ENCODE measurements at places on chromosomes 6 and 20.

GRCh38 chr6:166760288-166760687 lies 133.2 kb upstream of the RPS6KA2 start:
- DNase-seq, result no peak

- DNase-seq, result no peak
These were observed 34.7 kb downstream of the KIF25 start for GRCh38 chr6:168032005-168032760.

- DNase-seq, result no peak
These were observed 8.3 kb downstream of the C2 start for GRCh38 chr6:31935823-31936222.

DNA sequence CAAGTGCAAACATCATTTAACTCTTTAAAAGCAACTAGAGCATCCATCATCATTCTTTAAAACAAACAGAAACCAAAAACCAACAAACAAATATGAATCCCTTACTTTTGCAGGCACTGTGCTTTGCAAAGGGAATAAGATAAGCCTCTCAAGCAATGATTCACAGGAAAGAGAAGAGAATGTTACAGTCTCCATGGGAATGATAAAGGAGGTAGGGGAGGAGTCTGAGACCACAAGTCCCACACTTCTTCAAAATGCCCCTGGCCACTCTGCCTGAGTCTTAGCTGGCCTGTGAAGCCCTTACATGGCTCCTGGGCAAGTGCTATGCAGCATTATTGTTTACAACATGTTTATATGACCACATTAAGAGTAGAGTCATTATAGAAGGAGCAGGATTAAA lies 257.7 kb upstream of the MARCKS start:
- no peak for DNase-seq

- no peak for DNase-seq
These were observed 67.9 kb downstream of the PSMB1 start for GRCh38 chr6:170485159-170485558.

DNA sequence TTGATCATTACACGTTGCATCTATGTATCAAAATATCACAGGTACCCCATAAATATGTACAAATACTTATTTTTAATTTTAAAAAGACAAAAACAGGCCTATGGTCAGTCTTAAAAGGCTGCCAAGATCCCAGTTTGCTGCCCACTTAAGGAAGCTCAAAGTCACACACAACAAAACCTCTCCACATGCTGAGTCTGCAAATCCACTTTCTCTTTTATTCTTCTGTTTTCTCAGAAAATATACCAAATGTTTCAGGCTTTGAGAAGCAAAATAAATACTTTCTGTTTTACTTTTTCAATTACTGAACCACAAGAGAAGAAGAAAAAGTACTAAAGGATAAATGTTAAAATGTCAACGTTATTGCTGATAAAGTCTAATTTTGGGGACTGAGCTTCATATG lies 107.8 kb upstream of the MANEA start:
- no peak for DNase-seq

GRCh38 chr6:122734529-122735395 lies 44.8 kb upstream of the FABP7 start:
- no peak for DNase-seq

DNA sequence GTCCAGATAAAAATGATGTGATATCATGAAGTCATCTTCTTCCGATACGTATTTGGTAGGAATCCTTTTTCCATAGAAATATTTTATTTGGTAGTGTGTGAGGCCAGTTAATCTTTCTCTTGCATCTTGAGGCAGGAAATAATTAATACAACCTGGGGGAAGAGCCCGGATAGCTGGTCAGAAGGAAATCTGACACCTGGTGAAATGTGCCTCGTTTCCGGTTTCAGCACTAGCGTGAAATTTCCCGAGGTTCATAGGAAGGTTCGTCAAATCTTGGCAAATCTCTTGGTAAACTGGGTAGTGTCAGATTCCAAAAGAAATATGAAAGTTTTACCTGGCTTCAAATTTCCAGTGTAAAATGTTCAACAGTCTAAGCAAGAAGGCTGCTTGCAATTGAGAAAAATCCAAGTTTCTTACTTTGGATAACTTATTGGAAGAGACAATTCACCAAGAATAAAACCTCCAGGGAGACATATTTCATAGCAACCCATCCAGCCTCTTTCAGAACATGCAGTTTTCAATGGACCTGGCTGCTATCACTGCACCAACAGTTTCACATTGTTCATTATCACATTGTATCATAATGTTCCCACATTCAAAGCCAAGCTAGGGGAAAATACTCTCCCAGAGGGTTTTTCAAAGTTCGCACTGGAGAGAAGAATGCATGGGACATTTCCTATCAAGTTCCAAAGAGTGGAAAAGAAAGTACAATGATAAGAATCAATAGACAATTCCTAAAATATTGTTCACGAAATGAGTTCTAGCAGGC lies 454.5 kb upstream of the CITED2 start:
- DNase-seq, result no peak

- DNase-seq, result peak; percentile 29
These were observed 7.1 kb downstream of the CD93 start for GRCh38 chr20:23079016-23079351.

DNA sequence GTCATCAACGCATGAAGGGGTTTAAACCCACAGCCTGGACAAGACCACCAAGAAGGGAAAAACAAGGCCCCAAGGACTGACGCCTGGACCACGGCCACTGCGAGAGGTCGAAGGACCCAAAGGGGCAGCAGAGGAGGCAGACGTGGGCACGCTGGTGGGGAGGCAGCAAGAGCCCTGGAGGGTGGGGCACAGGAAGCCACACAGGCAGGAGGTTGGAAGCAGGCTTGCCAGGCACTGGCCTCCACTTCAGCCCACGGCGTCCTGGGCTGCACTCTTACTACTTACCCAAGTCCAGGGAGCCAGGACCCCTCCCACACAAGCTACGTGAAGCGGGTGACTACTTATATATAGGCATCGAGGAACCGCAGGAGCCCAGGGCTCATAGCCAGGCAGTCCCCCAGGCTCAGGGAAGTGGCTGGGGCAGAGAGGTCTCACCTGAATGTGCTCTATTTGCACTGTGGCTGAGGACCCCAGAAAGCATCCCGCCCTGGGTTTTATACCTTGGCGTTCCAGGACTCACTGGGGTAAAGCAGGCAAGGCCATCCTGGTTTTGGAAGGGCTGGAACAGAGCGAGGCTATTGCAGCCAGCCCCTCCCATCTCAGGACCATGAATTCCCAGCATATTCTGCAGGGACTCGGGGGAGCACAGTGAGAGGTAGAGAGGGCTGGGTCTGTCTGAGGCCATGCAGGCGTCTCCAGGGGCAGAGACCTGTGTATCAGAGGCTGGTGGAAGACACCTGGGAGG lies 113.8 kb upstream of the AFDN start:
- no peak for DNase-seq

- no peak for DNase-seq
These were observed 300.9 kb downstream of the DHX35 start for GRCh38 chr20:39263076-39263475.

DNA sequence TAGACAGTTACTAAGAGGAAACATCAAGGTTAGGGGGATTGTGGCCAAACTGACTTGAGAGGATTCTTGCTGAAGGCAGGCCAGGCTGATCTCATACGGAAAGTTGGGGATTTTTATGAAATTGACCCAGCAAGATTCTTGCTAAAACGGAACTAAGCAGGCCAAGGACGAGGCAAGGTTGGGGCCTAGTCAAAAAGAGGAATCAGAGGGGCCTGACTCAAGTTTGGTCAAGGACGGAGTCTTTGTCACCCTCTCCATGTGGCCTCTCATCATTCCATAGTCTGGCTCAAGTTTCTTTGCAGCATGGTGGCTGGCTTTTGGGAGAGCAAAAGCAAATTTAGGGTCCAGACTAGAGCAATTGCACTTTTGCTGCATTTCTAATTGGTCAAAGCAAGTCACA lies 7.9 kb upstream of the HECA start:
- DNase-seq, result no peak

- DNase-seq, result no peak
These were observed 27.6 kb upstream of the FRMD1 start for GRCh38 chr6:168106633-168107005.

DNA sequence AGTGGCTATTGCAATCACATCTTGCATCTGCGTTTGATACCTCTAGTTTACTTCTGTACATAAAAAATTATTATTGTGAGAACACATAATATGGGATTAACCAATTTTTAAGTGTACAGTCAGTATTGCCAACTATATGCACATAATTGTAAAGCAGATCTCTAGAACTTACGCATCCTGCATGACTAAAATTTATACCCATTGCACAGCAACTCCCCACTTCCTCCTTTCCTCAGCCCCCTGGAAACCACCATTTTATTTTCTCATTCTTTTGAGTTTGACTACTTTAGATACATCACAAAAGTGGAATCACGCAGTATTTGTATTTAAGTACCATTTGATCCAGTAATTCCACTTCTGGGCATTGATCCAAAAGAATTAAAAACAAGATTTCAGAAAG lies 19.3 kb upstream of the OPN5 start:
- DNase-seq, result no peak
